Esophagus squamous epithelium (tissue), 5 donors: ENCODE measurements at places on chromosomes 3 and 15.

GRCh38 chr3:72230774-72231379, 445.9 kb upstream of the PROK2 start:
- DNase-seq: no peak

GRCh38 chr3:29338377-29338776, 57.5 kb downstream of the RBMS3 start:
- DNase-seq: no peak

DNA sequence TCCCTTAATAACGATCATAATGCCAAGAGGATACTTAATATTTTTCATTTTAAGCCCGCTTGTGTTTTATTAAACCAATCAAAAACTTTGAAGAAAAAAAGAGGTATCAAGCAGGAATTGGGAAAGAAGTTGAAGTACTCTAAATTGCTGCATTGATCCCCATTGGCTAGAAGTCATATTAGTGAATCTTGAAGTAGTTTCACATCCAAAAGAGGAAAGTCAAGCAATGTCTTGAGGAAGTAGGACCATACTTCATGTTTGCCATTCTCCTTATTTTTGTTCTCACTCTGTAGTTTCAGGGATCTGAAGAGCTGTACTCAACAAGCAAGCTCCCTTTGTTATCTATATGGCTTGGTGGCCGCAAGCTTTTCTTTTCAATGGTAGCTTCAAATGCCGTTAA, 2.2 kb downstream of the SCAANT1 start:
- no peak for DNase-seq

- DNase-seq: no peak
These were observed 258.4 kb upstream of the AGTR1 start for GRCh38 chr3:148439254-148439822.

DNA sequence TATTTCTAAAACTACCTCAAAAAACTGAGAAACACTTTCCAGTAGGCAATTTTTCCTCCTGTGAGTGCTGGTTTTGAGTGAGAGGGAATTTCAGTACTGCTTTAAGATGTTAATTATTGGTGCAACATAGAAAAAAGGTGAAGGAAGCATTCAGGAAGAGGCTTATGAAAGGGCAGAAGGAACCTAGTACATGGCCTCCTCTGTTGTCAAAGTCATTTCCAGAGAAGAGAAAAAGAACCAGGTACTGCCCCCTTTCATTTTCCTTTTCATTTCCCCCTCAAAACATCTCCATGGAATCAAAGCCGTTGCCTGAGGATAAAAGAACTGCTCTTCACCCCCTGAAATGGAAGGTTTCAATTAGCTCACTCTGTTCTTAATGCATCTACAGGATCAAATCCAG, 19.8 kb downstream of the RARRES1 start:
- DNase-seq: no peak

DNA sequence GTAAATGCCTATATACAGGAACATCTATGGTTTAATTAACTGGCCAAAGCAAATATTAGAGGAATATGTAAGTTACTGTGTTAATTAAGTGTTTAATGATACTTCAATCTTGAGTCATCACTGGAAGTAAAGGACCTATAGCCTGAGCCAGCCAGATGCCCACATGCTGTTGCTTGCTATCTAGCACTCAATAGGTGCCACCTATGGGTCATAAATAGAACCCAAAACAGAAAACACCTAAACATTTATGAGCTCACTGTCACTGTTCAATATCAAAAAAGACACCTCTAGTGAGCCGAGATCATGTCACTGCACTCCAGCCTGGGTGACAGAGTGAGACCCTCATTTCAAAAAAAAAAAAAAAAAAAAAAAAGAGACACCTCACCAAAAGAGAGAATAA, 48.4 kb upstream of the IP6K2 start:
- no peak for DNase-seq

DNA sequence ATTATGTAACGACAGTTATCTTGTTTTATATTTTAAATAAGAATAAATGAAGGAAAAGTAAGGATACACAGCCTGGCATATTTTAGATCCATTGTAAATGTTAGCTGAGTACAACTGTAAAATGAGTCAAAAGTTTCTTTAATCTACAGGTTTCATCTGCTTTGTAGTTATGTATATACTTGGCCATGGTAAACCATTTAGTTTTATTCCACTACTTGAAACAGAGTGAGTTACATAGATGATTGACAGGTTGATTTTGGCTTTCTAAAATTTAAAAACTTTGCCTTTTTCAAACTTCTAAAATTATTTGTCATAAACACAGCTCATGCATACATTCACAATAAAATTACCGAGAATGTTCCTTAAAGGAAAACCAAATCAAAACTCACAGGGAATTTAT, 371.2 kb downstream of the ROBO1 start:
- no peak for DNase-seq

GRCh38 chr3:149299938-149300801, 33.3 kb downstream of the TM4SF18 start:
- DNase-seq: no peak

- no peak for DNase-seq
These were observed 1.3 kb downstream of the FXR1 start for GRCh38 chr3:180913581-180914404.

DNA sequence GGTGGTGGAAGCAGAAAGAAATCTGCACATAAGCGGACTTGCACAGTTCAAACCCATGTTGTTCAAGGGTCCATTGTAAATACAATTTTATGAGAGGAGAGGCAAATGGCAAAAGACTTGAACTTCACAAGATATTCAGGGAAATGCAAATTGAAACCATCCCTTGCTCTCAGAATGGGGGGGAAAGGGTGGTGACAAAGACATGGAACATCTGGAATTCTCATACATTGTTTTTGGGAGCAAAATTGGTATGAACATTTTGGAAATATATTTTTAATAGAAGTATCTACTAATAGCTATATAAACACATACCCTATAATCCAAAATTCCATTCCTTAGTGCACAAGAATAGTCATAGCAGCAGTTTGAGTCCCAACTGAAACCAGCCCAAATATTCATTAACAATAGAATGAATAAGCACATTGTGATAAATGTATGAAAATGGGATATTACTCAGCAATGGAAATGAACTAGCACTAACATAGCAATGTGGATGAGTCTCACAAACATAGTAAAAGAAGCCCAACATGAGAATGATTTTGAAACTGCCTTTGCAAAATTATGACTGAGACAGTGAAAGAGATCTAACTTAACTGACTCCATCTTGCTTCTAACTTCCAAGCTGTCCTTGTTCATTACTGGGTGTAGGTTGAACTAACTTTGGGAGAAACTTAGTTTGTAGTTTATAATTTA, 77.2 kb downstream of the CD200R1L start:
- DNase-seq: no peak

DNA sequence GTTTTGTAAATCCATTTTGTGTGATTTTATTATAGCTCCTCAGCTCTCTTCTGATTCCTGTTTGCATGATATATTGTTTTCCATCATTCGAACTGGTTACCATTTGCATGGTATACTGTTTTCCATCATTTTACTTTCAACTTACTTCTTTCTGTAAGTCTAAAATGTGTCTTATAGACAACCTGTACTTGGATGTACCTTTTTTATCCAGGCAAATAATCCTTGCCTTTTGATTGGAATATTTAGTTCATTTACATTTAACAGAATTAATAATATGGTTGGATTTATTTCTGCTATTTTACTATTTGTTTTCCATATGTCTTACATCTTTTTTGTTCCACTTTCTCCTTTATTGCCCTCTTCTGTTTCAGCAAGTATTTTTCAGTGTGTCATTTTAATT, 62.8 kb downstream of the CHD2 start:
- DNase-seq: no peak

- no peak for DNase-seq
These were observed 57.4 kb upstream of the ULK4 start for GRCh38 chr3:42019144-42019952.

- DNase-seq: no peak
These were observed 142.9 kb upstream of the BFSP2 start for GRCh38 chr3:133256787-133257483.

DNA sequence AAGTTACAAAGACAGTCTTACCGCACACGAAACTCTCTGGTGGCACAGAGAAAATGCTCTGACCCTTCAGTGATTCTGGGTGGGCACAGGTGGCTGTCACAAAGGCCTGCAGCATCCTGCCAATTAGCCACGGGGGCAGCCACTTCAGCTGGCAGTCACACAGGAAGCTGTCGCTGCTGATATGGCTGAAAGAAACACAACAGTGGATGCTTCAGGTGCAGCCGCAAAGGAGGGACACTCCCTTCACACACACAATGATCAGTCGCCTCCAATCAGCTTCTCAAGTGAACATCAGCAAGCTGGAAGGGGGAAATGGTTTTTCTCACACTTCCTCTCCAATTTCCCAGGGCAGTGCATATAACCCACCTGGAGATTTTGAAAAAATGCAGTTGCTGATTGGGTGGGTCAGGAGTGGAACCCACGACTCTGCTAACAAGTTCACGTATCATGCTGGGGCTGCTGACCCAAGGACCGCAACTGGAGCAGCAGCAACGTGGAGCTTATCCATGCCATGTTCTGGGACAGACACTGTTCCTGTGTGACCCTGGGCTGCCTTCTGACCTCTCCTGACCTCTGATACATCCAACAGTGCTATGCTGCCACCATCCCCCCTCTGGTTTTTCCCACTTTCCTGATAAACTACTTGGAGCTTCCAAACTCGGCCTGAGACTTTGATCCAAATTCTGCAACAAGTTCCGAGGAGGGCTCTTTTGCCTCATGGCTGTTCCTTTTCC, 106.6 kb downstream of the LRIG1 start:
- DNase-seq: no peak

DNA sequence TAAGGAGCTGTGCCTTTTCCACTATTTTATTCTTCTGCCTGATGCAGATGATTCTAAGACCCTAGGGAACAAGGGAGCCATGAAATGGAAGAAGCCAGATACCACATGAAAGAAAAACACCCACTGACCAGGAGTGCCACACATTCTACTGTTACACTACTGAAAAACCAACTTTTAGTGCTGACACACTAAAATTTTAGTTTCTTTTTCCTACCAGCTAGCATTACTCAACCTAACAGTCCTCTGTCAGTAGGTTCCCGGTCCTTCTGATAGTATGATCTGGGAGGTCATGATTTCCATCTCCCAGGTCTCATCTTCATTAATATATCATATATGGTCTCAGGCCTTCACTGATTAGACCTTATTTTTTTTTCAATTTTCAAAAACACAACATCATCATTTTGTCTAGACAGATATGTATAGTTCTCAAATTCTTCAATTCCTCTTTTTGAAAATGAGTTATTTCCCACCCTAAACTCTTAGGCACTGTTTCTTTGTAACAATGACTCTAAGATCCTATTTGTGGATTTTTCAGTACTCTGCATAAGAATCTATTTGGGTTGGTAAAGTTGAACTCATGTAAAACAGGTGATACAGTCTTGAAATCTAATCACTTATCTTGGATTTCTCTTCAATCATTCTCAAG, 321.8 kb downstream of the CTNNB1 start:
- no peak for DNase-seq

DNA sequence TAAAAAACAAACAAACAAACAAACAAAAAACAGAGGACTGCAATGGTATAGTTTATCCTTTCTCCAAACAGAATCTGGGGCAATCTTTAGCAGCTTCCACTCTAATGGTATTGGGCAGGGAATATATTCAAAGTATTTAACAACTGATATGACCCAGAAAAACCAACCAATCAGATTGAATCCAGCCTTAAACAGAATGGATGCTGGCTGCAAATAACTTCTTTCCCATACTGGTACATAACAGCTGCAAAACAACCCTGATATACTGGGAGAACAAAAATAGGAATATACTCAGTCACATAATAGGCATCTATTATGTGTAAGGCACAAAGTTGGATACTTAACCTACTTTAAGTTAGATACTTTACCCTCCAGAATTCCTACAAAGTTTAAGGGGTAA, 49.1 kb downstream of the UBR1 start:
- no peak for DNase-seq

DNA sequence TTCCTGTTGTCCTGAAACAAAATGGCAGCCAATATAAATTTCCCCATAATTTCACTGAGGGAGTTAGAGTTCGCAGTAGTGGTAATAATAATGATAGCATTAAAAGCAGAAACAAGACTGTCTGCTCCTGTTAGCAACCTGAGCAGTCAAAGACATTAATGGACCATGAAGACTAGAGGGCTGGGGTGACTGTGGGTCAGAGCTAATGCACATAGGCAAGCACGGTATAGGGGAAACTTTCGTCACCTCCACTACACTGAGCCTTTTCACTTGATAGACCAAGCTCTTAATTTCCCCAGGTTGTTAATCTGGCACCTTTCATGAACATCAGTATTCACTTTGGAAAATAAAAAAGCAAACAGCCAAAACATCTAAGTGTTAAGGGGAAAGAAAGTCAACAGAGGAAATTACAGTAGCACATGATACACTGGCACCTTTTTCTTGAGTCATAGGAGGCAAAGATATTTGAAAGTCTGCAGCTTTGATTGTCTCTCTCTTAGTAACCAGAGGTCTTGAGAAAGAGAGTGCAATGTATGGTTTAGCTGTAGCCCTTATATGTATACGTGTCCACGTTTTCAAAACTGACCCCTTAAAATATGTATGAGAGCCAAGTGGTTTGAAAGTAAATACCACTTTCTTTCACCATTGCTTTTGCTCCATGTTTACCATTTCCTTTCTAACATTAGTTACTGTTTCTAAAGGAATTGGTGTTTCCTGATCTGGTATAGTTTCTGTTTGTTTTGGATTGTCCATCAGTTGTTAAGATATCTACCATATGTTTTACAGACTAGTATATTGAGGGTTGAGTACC, 104.8 kb downstream of the FILIP1L start:
- DNase-seq: no peak

GRCh38 chr3:775178-775880, 317.5 kb upstream of the CNTN6 start:
- no peak for DNase-seq

- no peak for DNase-seq
These were observed 727 bp upstream of the TM2D3 start for GRCh38 chr15:101652786-101653430.

DNA sequence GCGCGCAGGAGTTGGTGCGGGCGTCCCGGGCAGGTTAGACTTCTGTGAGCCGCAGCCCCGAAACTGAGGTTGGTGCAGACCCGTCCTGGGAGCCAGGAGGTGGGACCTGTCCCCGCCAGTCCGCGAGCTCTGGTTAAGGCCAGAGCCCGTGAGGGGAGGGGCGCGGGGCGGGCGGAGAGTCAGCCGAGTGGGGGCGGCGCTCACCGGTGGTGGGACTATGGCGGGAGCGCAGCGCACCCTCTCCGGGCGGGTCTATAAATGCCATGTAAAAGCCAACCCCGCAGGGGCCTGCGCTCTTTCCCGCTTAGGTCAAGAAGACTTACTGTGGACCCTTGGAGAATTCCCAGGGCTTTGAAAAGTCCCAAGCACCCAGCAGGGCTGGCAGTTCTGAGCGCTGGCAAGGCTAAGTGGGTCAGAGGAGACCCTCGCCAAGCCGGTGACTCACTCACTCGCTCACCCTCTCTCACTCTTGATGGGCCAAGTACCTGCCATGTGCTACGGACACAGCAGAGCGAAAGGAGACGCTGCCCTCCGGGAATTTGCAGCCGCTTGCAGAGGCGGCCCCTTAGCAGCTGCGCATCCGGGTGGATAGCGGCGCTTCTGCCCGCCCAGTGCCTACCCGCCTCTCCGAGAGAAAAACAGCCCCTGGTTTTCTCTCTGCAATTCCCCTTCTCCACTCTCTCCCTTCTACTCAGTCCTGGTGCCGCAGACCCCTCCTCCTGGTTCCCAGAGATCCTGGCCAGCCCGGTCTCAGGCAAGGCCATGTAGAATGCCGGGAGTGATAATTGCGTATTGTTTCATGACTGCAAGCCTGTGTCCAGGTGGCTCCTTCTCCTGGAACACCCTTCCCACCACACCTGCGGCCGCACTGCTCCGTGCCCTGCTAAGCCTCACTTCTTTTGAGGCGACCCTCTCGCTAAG, at the start of gene ALDH1L1:
Gene ALDH1L1, minus strand, starts transcription at position 110 of the 921 bp plus-strand sequence. CDS start 19,607 bp downstream, outside the sequence.
- peak; percentile 22 for DNase-seq

- no peak for DNase-seq
These were observed 339.6 kb downstream of the RORA start for GRCh38 chr15:60889491-60889890.
